ENCODE measurements at places on chromosomes 4 and X.

- DNase-seq, result no peak
These were observed 2.4 kb downstream of the C4orf46 start for GRCh38 chr4:158669310-158669709.

- no peak for DNase-seq
These were observed 737.5 kb upstream of the NDST4 start for GRCh38 chr4:115850799-115851509.

DNA sequence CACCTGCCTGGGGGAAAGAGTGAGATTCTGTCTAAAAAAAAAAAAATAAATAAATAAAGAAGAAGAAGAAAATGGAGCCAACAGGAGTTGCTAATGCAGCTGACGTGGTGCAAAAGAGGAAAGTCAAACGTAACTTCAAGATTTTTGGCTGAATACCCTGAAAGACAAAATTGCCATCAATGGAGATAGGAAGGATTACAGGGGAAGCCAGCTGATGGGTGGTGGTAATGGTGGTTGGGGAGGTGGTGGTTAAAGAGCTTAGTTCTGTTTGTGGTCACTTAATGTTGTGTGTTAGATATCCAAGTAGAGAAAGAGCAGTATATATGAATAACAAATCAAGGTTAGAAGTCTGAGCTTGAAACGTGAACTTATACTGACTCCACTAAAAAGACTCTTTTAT is 225.4 kb downstream of the ARHGAP24 start:
- DNase-seq, result peak; percentile 8

GRCh38 chr4:6758728-6759127 is 23.8 kb upstream of the KIAA0232 start:
- no peak for DNase-seq

- no peak for DNase-seq
These were observed 19.0 kb downstream of the MRPL1 start for GRCh38 chr4:77881460-77882295.

DNA sequence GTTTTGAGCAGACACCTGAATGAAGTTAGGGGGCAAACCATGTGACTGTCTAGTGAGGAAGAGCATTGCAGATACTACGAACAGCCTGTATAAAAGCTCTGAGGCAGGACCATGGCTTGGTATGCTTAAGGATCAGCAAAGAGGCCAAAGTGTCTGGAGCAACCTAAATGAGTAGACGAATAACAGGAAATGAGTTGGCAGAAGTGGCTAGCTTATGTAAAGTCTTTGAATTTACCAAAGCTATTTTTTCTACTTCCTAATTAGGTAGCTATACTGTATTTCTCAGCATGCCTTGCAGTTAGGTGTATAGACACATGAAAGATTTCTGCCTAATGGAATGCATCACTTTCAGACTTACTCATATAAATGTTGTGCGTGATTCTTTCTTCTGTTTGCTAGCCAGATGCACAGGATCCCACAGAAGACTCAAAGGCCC is 9.3 kb upstream of the GPRIN3 start:
- DNase-seq, result peak; percentile 60

DNA sequence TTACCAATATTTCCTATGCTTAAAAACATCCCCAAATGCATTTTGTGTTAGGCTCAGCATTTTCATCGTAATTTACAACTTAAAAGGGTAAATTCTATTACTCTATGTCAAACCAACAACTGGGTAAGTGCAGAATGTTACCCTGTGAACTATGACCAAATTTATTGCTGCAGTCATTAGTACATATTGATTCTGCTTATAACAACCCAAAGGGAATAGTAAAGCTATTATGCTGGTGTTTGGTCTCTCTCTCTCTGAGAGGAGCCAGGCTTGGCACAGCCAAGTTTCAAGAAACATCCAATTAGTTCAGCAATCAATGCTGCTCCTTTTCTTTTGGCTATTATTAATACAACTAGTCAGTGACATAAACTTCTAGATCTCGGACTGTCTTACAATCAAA is 747.7 kb downstream of the CENPC start:
- DNase-seq, result no peak

DNA sequence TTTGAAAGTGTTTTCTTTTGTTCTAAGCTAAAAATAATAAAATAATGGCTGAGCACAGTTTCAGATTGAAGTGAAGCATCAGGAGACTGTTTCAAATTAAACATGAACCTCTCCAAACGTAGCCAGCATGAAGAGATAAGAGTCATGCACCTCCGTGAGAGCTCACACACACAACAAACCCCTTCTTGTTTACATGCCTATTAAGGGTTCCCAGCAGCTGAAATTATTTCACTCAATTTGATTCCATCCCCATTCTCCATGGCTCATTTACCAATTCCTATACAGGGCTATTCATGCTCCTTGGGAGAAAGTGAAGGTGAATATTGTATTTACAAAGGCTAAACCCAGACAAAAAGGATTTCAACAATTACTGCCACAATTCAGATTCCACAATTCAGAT is 954.1 kb upstream of the INTU start:
- no peak for DNase-seq

Measured in KBM-7 (cell line).